Right lung (tissue), 10 donors: ENCODE measurements at places on chromosomes 12 and 14. TPM values are rescaled to one million over a fixed set of nuclear protein-coding genes. Genes with fewer than 3 reads are reported as not detected.
A peak's percentile ranks its signal among the peaks of the same experiment; 100 is the strongest.

- DNase-seq: no peak
These were observed 7.6 kb upstream of the EXD2 start for GRCh38 chr14:69183735-69184134.

DNA sequence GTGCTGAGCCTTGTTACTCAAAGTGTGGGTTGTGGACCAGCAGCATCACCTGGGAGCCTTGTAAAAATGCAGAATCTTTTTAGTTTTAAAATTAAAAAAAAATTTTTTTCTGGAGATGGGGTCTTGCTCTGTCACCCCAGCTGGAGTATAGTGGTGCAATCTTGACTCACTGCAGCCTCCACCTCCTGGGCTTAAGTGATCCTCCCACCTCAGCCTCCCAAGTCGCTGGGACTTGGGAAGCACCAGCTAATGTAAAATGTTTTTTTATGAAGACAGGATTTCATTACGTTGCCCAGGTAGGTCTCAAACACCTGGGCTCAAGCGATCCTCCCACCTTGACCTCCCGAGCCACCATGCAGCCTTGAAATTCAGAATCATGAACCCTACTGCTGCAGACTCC lies 14.4 kb downstream of the MYBPC1 start:
- no peak for DNase-seq

DNA sequence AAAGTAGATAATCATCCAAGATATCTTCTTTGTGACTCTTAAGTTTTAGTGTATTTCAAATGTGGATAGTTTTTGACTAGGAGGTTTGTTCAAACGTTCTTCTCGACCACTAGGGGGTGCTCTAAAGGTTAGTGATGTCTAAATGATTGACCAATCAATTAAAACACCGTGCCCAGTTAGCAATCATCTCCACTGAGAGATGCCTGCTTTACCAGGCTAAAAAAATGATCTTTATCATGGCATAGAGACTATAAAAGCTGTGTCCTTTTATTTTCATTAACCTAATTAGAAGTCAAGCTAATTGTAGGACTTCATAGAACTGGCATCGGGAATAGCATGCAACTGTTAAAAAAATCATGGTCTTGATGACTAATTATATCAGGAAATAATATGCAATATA lies 153.9 kb downstream of the PRKCH start:
- no peak for DNase-seq

DNA sequence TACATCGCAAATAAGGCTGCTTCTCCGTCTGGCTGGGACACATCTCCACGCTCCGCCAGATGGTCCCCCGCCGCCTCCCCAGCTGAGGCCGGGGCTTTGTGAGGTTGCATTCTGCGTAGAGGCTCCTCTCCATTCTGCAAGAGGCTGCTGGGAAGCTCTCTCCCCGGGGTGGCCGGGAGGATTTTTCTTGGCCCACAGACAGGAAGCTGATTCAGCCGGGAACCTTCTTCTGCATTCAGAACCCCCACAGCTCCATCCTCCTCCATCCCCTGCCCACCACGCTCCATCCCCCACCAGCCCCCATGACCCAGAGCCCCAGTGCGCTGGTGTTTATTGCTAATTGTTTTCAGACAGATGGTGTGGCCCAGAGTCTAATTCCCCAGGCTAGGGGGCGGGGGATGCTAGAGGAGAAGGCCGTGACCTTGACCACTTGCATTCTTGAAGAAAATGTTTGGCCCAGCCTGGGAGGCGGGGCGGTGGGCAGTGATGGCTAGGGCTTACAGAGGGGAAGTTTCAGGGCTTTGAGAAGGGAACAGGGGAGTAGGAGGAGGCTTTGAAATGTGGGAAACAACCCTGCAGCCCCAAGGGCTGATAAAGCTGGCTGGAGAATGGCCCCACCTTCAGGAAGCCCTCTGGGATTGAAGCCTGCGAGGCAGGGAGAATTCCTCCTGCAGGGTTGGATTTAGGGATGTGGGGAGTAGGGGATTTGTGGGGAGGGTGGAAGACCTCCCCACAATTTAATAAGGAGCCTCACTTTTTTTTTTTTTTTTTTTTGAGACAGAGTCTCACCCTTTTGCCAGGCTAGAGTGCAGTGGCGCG lies 88.5 kb upstream of the NCOR2 start:
- DNase-seq: peak; percentile 75

DNA sequence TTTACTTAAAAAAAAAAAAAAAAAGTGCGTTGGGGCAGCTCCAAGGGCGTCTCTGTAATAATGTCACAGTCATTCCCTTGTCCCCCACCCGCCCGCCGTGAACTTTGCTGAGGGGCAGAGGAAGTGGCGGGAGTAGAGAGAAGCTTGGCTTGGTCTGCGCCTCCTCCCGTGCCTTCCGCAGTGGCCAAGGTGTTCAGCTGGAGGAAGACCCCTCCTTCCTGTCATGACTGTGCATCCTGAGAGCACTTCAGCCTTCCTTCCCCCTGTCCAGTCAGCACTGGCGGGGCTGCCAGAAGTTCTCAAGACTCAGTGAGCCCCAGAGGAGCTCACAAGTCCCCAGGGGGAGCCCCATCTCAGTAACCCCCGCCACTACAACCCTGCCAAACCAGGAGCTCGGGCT lies 32.2 kb downstream of the AACS start:
- DNase-seq: no peak

DNA sequence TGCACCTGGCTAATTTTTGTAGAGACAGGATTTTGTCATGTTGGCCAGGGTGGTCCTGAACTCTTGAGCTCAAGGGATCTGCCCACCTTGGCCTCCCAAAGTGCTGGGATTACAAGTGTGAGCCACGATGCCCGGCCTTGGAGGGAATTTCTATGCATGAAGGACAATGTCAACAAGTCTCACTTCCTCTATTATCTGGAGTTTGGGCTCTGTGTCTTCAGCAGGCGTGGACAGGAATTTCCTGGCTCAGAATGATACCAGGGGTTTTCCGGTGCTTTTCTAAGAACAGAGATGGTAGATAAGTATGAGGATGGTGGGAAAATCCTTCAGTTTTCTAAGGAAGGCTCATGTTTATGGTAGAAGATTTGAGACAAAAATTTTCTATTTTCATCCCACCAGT lies 75.0 kb upstream of the CCDC60 start:
- no peak for DNase-seq

DNA sequence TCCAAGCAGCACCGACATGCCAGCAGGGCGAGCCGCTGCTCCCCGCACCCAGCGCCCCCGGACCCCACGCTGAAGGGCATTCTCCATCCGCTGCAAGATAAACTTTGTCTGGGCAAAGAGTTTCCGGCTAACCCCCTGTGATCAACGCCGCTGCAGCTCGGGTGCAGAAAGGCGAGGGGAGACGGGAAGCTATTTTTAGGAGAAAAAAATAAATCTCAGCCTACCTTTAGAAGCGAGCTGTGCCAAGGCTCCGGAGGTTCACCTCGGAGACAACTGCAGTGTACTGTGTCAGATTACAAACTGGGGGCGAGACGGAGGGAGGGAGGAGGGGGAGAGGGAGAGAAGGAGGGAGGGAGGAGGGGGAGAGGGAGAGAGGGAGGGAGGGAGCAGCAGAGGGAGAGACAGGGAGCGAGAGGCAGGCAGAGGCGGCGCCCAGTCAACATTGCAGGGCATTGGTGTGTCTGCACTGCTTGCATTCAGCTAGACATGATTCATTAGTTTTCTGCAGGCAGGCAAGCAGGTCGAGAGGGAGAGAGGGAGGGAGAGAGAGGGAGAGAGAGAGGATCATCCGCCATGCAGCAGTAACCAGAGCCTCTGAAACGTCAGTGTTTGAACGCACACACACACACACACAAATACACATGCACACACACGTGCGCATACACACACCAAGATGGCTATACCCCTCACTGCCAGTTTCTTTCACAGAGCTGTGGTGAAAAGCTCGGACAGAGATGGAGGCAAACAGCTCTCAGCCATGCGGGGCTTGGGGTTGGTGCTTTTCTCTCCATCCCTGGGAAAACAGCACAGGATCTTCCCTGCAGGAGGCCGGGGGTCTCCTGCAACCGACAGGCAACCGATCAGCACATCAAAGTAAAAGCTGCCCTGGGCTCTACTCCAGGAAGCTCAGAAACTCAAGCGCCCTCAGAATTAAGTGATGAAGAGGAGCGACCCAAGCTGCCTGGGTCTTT lies at the start of gene RIMBP2:
TSS of gene RIMBP2 (minus strand) at position 302 of the 971 bp plus-strand sequence. CDS start 237,286 bp downstream, outside the sequence.
- DNase-seq: no peak

DNA sequence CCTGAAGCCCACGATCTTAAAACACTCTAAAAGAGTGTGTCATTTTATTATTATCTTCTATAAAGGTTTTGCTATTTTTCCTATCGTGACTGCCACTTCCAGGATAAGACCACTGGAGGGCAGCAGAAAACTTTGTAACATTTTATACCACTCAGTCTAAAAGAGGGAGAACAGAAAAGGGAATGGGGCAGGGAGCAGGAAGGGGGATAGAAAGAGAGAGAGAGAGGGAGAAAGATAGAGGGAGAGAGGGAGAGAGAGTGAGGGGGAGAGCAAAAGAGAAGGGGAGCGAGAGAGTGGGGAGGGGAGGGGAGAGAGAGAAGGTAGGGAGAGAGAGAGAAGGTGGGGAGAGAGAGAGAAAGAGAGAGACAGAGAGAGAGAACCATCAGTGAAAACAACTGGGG lies 2.0 kb upstream of the ART4 start:
- peak; percentile 53 for DNase-seq

- DNase-seq: no peak
These were observed 4.9 kb downstream of the DUSP6 start for GRCh38 chr12:89347325-89347829.

DNA sequence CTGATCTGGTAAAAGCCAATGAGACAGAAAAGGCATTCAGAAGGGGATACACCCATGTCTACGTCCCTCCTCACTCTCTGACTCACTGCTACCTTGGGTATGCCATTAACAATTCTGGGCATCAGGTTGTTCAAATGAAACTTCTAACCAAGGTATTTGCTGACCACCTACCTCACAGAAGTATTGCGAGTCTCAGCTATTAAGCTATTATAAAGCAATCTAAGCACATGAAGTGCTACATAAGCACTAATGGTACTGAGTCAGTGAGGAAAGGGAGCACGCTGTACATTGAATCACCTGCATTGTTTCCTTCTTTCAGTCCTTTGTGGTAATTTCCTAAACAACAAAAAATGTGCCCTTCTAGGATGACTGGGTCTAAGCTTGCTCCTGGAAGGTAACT lies 62.8 kb upstream of the CCDC91 start:
- DNase-seq: no peak

DNA sequence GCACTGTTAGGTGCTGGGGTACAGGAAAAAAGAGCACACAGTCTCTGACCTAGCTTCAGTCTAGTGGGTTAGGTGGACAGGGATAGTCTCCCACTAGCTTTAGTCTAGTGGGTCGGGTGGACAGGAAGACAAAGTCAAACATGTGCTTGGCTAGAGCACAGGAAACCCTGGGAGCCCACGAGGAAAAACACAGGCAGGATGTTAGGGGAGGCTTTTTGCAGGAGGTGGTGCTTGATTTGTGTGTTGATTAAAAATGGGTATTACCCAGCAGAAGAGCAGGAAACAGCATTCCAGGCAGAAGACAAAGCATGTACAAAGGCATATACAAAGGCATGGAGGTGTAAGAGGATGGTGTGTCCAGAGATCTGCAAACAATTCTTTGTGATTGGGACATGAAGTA lies 23.3 kb downstream of the SLC38A2 start:
- no peak for DNase-seq

GRCh38 chr12:42284157-42284556 lies 41.7 kb downstream of the ZCRB1 start:
- DNase-seq: no peak

DNA sequence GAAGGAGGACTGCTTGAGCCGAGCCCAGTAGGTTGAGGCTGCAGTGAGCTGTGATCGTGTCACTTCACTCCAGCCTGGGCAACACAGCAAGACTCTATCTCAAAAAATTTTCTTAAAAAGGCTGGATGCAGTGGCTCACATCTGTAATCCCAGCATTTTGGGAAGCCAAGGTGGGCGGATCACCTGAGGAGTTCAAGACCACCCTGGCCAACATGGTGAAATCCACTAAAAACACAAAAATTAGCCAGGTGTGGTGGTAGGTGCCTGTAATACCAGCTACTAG lies 17.1 kb upstream of the MDM2 start:
- no peak for DNase-seq

- peak; percentile 28 for DNase-seq
These were observed 334.0 kb upstream of the PRICKLE1 start for GRCh38 chr12:42923583-42923982.

- DNase-seq: no peak
These were observed 34.7 kb downstream of the COX8C start for GRCh38 chr14:93381644-93382043.

- DNase-seq: peak; percentile 90
These were observed at the start of gene SNRNP35 for GRCh38 chr12:123457980-123458779. Gene SNRNP35 (plus strand): TSS chr12:123458139. CDS start chr12:123465541, 7,402 bp downstream.

DNA sequence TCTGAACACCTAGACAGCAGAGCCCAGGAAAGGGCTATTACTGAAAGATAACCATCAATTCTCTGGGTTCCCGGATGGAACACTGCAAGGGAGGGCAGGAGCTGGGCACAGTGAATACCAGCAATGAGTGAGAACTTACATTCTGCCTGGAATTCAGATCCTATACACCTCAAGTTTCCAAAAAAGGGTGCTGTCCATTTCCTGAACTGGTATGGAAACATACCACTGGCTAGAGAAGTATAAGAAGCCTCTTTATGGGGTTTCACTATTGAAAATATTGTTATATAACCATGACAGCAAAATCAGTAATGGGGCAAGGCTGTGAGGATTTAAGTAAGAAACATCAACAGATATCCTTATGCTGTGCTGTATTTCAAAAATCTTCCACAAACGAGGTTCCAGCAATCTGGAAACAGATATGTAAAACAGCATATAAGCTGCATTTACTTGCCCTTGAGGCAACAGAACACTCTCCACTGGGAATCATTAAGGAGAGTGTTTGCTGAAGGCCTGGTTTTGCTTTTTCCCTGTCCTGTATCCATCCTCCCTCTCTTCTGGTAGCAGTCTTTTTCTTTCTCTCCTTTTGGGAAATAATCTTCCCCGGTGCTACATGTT lies 53.3 kb upstream of the GTF2A1 start:
- DNase-seq: no peak

DNA sequence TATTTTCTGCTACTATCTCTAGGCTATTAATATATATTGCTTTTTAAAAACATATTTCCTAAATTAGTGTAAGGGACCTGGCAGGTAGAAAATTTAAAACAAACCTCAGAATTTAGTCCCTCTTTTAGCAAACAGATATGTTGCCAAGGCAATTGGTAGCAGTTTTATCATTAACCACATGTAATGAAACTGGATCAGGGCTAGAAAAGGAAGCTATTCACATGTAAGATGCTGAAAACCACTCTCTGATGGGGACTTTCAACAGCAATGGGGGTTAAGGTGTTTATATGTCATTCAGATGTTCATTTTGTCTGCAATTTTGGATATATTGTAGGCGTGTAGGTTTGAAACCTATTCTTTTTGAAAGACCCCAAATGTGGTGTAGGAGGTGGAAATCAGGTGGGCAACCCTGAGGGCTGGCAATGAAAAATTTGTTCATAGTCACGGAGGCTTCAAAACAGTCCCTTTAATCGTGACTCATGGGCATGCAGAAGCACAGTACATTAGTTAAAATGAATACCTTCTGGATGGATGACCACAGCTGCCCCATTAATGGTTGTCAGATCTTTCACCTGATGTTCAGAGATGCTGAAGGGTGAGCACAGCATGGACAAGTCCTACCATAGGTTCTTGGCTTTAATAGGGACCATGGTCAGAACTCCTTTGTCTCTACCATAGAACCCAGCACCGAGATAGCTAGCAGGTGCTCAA lies 5.9 kb upstream of the PKP2 start:
- no peak for DNase-seq

KLHL33 gene
- 0.26 TPM for polyA plus RNA-seq

VRTN gene
- polyA plus RNA-seq: 0.03 TPM

ASCL1 gene
- 1.9 TPM for polyA plus RNA-seq

TSPAN11 gene
- polyA plus RNA-seq: 17.3 TPM

PRR13 gene
- 108 TPM for polyA plus RNA-seq

NEK9 gene
- 137 TPM for polyA plus RNA-seq

LALBA gene
- not detected for polyA plus RNA-seq

MIP gene
- polyA plus RNA-seq: not detected

LMO3 gene
- polyA plus RNA-seq: 8.1 TPM

KSR2 gene
- 0.20 TPM for polyA plus RNA-seq

CCDC177 gene
- not detected for polyA plus RNA-seq
